ENCODE measurements at places on chromosomes 1 and 21. TPM values are rescaled to one million over a fixed set of nuclear protein-coding genes. Genes with fewer than 3 reads are reported as not detected.

DNA sequence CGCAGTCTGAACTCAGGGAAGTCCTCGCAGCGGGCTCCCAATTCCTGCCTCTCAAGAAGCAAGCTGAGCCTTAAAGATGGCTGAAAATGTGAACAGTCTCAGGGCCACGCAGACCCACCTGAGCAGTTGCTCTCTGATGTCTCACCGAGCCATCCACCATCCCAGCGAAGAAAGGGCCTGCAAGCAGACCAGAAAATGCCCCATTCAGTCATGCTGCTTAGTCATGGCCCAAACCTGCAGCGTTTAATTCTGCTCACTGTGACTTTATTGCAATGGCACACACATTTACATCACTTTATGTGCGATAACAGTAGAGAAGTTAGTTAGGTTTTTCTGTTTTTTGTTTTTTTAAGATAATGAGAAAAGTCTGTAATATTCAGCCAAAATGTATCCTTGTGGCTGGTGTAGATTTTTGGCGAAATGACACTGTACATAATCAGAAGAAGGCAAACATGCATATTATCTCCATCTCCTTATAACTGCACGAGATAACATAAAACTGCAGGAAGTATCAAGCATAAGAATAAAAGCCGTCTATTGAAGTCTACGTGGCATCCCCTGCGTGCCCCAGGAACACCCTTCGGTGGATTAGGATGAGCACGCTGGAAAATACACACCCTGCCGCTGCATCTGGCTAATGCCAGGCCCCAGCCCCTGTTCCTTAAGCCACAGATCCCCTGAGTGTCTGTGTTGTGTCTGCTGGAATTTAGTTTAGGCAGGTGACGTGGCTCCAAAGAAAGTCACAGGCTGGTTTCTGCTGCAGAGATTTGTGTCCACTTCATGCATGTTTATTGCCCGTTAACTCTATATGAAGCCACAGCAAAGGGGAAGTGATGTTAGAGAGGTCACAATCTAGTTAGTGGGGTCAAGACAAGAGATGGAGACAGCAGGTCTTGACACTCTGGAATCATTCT is 119.8 kb upstream of the IRF2BP2 start:
- no peak for DNase-seq

The RIPPLY3 gene
- total RNA-seq, result not detected

DNA sequence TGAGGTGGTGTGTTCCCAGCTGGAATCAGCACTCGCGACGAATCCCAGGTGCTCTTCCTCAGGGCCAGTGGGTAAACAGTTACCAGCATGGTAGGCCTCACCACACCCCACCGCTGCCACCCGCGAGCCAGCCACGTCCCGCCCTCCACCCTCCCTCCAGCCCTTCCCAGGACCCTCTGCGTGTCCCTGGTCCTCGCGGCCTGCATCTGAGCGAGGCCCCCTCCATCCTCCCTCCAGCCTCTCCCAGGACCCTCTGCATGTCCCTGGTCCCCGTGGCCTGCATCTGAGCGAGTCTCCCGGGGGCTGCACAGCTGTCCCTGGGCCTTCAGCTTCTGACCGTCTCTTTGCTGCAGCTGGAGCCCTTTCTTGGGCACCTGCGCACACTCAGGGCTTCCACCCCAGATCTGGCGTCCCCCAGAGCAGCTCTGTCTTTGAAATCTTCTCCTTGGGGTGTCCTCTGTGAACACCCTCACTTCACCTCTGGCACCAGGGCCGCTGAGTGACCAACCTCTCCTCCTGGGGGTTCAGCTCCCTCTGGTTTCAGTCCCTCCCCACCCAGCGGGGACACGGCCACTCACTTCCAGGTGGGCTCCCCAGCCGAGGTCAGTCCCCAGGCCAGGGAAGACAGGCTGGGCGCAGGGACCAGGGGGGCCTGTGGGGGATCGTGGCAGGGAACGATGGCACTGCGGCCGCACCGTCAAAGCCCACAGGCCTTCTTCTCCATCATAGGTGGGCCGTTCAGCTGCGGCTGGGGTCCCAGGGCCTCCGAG is 57.8 kb upstream of the COL6A2 start:
- no peak for DNase-seq

The FCRL4 gene
- not detected for total RNA-seq

- DNase-seq, result no peak
These were observed 230.3 kb upstream of the USP24 start for GRCh38 chr1:55445416-55445815.

- DNase-seq, result no peak
These were observed 2.9 kb downstream of the NFYC start for GRCh38 chr1:40694353-40694874.

The TACSTD2 gene
- 5.3 TPM for total RNA-seq

- DNase-seq, result no peak
These were observed 78.0 kb downstream of the CDC14A start for GRCh38 chr1:100430325-100430756.

The ICOSLG gene
- 5.2 TPM for total RNA-seq

DNA sequence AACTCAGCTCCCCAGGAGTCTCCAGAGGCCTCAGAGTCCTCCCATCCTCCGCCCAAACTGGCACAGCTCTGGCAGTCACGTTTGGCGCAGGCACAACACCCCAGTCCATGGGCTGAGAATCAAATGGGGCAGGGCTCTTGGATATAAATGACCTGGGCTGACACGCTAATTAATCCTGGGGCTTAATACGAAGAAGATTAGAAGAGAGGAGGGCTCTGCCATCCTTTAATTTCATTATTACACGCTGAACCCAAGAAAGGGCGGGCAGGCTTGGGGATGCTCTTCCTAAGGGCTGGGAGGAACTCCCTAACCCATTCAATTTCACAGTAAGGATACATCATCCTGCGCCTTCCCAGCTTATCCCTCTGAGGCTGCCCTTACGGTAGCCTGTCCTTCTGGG is 2.4 kb downstream of the GRIK3 start:
- DNase-seq, result no peak

GRCh38 chr1:2400950-2401649 is 9.5 kb downstream of the RER1 start:
- no peak for DNase-seq

DNA sequence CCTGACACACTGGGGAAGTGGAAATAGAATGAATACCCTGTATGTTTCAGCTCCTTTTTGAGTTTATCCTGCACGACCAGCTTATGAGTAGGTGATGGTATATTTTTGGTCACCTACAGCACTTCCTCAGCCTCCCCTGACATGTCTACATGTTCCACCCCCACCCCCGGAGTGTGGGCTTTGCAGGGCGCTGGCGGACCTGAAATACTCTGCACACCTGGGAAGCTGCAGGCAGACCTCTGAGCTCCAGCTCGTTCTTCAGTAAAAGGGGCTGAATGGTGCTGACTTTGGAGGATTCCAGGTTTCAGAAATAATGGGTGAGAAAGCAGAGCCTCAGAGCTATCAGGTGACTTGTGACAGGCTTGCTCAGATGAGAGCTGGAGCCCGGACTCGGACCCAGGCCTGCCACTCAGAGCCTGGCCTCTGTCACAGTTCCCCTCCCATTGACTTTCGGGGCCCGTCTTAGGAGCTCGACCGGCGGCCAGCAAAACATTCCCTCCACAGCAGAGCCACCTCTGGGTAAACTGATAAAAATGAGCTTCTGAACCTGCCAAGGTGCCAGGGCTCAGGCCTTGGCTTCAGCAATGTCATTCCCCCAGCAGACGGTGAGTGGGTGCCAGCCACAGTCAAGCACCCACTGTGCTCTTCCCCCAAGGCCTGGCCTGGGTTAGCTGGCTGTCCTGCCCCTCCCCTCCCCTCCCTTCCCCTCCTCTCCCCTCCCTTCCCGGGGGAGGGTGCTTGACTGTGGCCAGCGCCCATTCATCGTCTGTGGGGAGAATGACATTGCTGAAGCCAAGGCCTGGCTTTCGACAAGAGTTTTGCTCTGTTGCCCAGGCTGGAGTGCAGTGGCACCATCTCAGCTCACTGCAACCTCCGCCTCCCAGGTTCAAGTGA is 30.1 kb downstream of the DOP1B start:
- no peak for DNase-seq

DNA sequence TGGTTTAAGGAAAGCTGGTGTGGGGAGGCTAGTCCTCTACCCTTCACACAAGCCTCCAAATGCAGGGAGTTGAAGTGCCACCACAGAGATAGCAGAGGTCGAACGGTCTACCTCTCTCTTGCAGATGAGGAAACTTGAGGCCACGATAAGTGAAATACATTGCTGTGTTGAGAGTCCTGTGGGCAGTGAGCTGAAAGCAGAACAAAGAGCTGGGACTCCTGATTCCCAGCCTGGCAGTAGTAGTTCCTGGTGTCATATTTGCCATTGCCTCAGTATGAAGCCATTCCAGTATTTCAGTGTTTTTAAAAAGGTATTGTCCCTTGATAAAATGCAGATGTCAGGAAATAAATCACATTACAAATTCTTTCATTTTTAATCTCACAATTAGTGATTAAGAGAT is 28.6 kb downstream of the AK4 start:
- no peak for DNase-seq
